Posterior cingulate gyrus (tissue), 11 donors: ENCODE measurements at places on chromosomes 3 and 15.

GRCh38 chr3:138271189-138271794 is 58.4 kb downstream of the NME9 start:
- DNase-seq: no peak

GRCh38 chr15:92634671-92635201 is 20.8 kb downstream of the FAM174B start:
- no peak for DNase-seq

DNA sequence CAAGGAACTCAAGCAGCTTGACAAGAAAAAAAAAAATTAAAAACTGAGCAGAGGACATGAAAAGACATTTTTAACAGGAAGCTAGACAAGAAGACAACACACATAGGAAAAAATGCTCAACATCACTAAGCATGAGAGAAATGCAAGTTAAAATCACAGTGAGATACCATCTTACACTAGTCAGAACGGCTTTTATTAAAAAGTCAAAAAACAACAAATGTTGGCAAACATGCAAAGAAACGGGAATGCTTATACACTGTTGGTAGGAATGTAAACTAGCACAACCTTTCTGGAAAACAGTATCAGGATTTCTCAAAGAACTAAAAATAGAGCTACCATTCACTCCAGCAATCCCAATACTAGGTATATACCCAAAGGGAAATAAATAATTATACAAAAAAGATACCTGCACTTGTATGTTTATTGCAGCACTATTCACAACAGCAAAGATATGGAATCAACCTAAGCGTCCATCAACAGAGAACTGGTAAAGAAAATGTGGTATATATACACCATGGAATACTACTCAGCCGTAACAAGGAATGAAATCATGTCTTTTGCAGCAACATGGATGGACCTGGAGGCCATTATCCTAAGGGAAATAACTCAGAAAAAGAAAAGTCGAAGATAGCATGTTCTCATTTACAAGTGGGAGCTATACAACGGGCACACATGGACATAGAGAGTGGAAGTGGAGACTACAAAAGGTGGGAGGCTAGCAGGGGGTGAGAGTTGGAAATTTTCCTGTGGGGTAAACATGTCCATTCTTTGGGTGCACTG is 5.2 kb downstream of the GOLIM4 start:
- DNase-seq: no peak

DNA sequence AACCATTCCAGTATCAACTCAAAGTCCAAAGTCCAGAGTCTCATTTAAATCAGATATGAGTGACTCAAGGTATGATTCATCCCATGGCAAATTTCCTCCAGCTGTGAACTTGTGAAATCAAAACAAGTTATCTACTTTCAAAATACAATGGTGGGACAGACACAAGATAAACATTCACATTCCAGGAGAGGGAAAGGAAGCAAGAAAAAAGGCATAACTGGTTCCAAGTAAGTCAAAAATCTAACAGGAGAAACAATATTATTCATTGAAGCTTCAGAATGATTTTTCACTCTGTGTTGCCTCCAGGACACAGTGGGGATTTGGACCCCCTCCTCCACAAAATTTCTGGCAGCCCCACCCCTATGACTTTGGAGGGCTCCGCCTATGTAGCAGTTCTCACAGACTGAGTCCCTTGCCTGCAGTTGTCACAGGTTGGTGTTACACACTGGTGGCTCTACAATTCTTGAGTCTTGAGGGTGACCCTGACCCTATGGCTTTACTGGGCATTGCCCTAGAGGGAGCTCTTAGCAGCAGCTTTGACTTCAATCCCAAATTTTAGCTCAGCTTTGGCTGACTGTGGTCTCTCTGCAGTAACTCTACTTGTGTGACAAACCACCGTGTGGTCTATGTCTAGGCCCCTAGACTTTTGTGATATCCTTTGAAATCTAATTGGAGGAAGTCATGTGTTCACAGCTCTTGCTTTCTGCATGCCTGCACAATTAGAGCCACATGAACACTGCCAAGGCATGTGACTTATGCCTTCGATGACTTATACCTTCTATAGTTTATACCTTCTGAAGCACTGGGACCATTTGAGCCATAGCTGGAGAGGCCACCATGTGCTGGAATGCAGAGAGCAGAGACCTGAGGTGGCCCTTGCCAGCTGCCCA is 644.2 kb downstream of the GRM7 start:
- no peak for DNase-seq

GRCh38 chr15:62249501-62249900 is 84.4 kb upstream of the C2CD4B start:
- DNase-seq: no peak

- DNase-seq: no peak
Measured at GRCh38 chr15:64878705-64879104, 33.0 kb upstream of the ANKDD1A start.

DNA sequence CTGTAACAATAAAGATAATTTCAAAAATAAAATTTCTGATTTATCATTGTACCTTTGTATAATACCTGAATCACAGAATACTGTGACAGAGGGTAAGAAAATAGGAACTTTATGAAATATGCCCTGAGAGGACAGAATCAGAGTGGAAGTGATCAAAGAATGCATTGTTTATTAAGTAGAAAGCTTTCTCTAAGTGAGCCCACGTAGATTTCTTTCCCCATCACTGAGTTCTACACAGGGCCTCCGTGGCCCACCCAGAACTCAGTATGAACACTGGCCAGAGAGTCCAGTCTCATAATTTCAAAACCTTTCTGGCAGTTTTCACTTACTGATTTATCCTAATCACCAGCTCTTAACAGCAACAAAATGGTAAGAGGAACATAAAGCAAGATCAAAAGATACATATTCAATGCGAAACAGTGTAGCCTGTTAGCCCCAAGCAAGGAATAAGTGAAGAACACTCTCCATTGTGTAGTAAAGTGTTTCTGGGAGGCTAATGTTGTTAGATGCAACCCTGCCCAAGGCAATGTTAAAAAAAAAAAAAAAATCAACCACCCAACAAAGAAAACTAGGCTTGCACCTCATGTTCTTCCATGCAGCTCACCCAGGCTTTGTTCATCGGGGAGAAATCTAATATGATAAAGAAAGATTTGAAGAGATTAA is 341.3 kb downstream of the LSAMP start:
- no peak for DNase-seq

DNA sequence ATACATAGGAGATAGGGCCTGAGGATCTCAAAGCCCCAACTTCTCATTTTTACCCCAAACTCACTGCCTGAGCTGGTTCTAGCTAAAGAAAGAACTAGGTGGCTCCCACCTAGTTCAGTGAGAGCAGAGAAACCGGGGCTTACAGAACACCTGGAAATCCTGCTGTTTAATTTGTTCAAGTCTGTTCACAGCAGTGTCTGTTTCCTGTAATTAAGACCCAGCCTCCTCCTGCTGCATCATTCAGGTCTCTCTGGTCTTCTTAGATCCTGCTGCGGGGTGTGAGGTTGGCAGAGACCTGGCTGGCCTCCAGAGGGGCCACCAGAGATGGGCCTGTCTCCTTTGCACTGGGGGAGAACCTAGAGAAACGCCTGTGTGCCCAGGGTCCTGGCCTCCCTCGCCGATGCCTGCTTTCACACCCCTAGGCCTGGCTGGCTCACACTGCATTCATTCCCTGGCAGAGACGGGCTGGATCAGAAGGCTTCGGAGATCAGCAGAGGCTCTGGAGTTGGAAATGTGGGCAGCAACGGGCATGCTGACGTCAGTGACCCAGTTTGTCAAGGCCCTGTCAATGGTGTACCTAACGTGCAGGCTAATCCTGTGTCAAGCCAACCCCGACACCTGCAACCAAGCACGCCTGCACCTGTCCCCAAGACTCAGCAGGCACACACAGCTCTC is 4.9 kb upstream of the CHRNA3 start:
- DNase-seq: no peak

GRCh38 chr3:123329636-123330340 is 119.1 kb downstream of the ADCY5 start:
- DNase-seq: peak; percentile 9

- no peak for DNase-seq
Measured at GRCh38 chr15:29143293-29143692, 126.3 kb downstream of the NSMCE3 start.

GRCh38 chr3:188584162-188584529 is 430.2 kb downstream of the LPP start:
- no peak for DNase-seq

DNA sequence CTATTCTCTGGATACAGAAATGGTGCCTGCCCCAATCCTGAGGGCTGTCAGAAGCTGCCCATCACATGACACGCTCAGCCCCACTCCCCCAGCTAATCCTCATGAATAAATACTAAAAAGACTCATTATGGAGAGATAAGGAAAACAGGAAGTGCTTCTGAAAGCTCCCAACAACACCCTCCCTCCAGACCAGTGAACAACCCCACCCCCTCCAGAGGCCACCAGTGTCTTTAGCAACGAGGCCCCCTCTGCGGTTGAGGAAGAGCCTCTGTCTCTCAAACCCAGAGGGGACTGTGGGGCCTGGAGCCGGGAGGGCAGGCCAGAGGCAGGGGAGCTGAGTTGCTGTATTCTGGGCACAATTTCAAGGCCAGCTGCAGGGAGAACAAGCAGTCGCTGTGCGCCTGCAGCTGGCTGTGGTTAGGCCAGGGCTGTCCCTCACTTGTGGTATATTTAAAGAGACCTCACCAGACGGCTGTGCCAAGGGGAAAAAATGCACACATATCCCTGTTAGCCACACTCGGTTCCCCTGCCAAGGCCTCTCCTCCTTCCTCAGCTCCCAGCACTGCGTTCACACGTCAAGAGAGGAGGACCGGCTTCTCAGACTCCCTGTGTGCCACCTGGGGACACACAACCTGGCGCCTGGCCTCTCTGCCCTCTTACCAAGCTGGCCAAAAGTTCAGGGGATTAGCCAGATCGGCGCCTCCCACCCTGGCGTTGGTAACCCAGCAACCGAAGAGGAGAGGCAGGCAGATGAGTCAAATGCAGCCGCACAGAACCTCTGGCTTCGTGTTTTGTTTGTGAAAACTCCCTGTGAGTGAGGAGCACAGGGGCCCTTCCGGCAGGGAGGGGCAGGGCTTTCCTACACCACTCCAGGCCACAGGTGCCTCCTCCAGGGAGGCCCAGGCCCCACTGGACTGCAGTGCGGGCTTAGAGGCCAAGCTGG is 101.2 kb upstream of the ETV5 start:
- DNase-seq: peak; percentile 84

DNA sequence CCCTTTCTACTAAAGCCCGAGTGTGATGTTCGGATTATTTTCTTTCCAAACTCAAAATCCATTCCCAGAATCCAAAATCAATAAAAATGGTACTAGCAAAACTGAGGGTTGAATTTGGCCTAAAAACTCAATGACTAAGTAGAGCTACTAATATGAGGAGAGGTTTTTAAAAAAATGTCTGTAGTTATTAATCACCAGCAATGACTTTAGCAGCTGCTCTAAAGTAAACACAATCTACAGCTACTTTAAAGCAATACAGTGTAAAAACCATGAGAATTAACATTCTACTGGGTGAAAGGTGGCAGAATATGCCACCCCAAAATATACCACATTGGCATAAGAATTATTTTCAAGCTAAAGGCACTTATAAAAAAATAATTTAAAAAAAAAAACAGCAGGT is 23.5 kb downstream of the FHIT start:
- DNase-seq: no peak

DNA sequence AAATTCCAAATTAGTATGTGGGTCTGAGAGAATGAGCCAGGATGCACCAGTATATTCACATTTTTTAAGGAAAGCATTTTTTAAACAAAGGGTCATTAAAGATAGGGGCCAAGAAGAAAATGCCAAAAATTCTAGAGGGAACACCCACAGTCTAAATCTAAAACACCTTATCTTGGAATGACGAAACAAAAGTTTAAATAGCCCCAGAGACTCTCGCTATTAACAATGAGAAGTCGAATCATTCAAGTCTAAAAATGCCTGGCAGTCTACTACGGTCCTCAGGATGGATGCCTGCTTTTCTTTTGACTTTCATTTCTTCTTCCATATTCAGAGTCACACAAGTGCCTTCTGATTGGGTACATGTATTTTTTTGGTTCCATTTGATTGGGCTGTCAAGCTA is 66.3 kb downstream of the SSUH2 start:
- DNase-seq: no peak

GRCh38 chr15:81060470-81060869 is 59.7 kb downstream of the TLNRD1 start:
- no peak for DNase-seq

- DNase-seq: no peak
Measured at GRCh38 chr3:195046441-195046840, 224.5 kb downstream of the XXYLT1 start.

- DNase-seq: no peak
Measured at GRCh38 chr3:23629181-23629894, 176.4 kb upstream of the UBE2E1 start.

DNA sequence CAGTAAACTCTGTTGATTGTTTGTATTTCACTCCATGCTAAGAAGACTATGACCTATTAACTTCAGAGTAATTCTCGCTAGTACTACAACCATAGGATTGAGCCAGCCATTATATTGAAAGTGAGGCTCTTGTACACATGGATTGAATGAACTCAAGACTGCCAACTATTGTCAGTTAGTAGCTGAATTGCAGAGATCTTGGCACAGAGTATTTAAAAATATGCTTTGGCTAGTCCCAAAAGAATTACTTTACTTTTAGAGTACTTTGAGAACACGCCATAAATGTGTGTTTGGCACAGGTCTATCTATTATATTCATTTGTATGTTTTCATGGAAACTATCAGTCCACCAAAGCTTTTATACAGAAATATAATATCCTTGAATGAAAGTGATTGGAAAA is 226.7 kb upstream of the DCBLD2 start:
- no peak for DNase-seq

GRCh38 chr3:63613561-63613960 is 38.9 kb upstream of the SNTN start:
- DNase-seq: no peak

DNA sequence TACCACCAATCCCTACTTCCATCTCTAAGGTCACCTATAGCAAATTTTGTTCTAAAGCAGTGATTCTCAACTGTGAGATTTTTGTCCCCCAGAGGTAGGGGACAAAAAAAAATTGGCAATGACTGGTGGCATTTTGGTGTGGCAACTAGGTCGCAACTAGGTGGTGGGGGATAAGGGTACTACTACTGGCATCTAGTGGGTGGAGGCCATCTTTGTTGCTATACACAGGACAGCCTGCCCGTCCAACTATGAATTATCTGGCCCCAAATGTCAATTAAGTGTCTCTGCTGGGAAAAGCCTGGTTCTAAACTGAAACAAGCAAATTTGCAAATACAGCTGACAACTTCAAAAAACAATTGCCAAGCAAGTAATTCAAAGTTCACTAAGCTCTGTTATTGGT is 1.4 kb downstream of the MTMR10 start:
- DNase-seq: no peak
